ENCODE measurements at places on chromosomes 12 and 14. TPM values are rescaled to one million over a fixed set of nuclear protein-coding genes. Genes with fewer than 3 reads are reported as not detected.

The CCDC38 gene
- 0.49 TPM for total RNA-seq

The KLHDC1 gene
- total RNA-seq = 0.57 TPM

The TAS2R13 gene
- 0.17 TPM for total RNA-seq

The EXOC3L4 gene
- not detected for total RNA-seq

The PLBD1 gene
- total RNA-seq = not detected

The PTCSC3 gene
- not detected for total RNA-seq

The ATF1 gene
- 48.5 TPM for total RNA-seq

The FITM1 gene
- total RNA-seq = 0.19 TPM

The PMCH gene
- total RNA-seq = not detected

The PTGER2 gene
- 1.2 TPM for total RNA-seq

DNA sequence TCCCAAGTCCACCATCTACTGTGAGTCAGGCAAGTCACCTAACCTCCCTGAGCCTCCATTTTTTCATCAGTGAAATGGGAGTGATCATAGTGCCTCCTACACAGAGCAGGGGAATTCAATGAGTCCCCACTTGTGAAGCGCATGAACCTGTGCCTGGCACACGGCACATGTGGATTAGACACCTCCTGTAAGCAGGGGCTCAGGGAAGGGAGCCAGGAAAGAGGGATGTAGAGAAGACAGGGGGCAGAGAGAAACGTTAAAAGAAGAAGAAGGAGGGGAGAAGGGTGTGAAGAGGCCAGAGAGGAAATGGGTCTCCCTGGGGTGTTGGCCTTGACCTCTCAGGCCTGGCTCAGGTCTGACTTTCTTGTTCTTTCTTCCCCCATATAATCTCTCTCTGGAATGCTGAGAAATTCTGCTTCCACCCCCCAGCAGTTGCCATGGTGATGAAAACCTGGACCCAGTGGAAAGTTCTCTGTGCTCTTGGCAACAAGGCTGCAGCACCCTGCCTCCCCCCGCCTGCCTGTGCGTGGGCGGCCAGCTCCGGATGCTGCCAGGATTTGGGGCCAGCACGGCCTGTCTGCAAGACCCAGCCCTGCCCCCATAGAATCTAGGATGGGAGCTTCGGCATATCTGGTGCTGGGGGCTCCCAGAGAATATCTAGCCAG is 94.5 kb downstream of the CALM1 start:
- no peaks in the 10 kb centered on the region for H3K27me3 ChIP-seq
- no peak for DNase-seq
- H3K4me1 ChIP-seq = no peaks in the 10 kb centered on the region
- H3K36me3 ChIP-seq = no peaks in the 10 kb centered on the region

GRCh38 chr12:25052196-25052913 is 103.5 kb upstream of the BCAT1 start:
- H3K36me3 ChIP-seq = peaks cover 3% of the 10 kb centered on the region
- no peaks in the 10 kb centered on the region for H3K27me3 ChIP-seq
- peak overlapping the region; percentile 99 for H3K27ac ChIP-seq
- peak; percentile 62 for DNase-seq
- H3K4me1 ChIP-seq = peaks cover 32% of the 10 kb centered on the region
- H3K4me3 ChIP-seq = peak overlapping the region; percentile 89

- H3K4me1 ChIP-seq = peaks cover 4% of the 10 kb centered on the region
- no peaks in the 10 kb centered on the region for H3K27me3 ChIP-seq
- no peak overlapping the region for H3K27ac ChIP-seq
- no peak for DNase-seq
- no peak overlapping the region for H3K4me3 ChIP-seq
- no peaks in the 10 kb centered on the region for H3K36me3 ChIP-seq
These were observed 11.9 kb downstream of the DRAM1 start for GRCh38 chr12:101889211-101889752.

DNA sequence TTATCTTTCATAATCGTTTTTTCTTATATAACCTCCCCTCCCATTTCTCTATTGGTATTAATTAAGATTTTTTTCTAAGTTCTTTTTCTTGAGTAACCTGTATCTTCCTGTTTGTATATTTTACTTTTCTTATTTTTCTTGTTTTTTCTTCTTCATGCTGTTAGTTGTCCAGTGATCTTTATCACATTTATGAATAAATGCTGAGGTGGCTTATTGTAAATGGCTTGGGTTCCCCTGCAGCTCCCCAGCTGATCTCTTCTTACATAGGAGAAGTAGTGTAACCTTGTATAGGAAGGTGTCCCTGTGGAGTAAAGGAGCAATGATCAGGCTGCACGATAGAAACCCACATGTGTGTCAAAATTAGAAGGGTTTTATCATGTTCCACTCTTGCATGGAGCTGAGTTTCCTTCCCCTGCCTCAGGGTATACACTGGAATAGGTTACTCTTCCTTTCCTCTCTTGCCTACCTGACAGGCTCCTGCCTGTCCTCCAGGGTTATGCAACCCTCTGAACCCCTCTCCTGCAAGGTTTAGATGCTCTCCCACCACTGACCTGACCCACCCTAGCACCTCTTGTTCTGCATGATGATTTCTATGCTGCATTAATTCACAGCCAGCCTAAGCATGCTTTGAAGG is 334.8 kb upstream of the RGS6 start:
- H3K4me1 ChIP-seq = peaks cover 51% of the 10 kb centered on the region
- no peak for DNase-seq
- no peak overlapping the region for H3K27ac ChIP-seq
- H3K4me3 ChIP-seq = no peak overlapping the region
- H3K36me3 ChIP-seq = peaks cover 16% of the 10 kb centered on the region

- no peak overlapping the region for H3K4me3 ChIP-seq
- no peaks in the 10 kb centered on the region for H3K4me1 ChIP-seq
- H3K27me3 ChIP-seq = no peaks in the 10 kb centered on the region
- no peak for DNase-seq
- H3K27ac ChIP-seq = no peak overlapping the region
These were observed 200.3 kb upstream of the NPAS3 start for GRCh38 chr14:32738206-32738871.

DNA sequence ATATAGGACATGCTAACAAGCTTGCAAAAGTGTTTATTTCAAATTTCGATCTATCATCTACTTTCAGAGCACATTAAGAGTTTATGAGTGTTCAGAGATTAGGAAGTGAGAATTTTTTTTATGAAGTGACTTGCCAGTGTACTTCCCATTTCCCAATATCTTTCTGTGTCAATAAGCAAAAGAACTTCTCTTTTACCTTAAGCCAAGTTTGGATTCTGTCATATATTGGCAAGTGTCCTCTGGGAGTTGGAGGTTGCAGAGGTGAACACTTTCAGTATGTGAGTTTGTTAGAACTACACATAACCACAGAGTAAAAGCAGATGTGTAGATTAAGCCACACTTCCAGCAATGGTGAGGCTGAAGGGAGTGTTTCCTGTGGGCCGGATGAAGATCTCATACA is 16.6 kb upstream of the KLRF1 start:
- no peak overlapping the region for H3K4me3 ChIP-seq
- peaks cover 7% of the 10 kb centered on the region for H3K4me1 ChIP-seq
- no peaks in the 10 kb centered on the region for H3K36me3 ChIP-seq
- no peaks in the 10 kb centered on the region for H3K27me3 ChIP-seq

DNA sequence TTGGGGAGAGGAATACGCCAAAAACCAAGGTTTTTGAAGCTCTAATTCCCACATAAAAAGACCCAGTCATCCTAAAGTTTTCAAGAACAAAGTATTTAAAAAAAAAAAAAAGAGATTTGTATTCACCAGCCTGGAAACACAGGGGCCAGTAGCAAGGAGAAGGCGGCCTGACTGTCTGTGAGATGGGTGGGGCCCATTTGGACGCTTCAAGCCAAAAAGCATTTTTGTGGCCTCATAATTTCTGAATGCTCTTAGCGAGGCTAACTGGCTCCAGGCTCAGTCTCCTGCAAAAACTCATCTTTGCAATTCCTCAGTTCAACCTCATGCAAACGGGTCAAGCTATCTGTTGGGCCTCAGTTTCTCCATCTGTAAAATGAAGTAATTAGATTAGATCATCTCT is 514.1 kb downstream of the MED13L start:
- no peak overlapping the region for H3K27ac ChIP-seq
- no peak for DNase-seq
- peaks cover 2% of the 10 kb centered on the region for H3K27me3 ChIP-seq
- no peak overlapping the region for H3K4me3 ChIP-seq
- H3K36me3 ChIP-seq = no peaks in the 10 kb centered on the region
- H3K4me1 ChIP-seq = no peaks in the 10 kb centered on the region

DNA sequence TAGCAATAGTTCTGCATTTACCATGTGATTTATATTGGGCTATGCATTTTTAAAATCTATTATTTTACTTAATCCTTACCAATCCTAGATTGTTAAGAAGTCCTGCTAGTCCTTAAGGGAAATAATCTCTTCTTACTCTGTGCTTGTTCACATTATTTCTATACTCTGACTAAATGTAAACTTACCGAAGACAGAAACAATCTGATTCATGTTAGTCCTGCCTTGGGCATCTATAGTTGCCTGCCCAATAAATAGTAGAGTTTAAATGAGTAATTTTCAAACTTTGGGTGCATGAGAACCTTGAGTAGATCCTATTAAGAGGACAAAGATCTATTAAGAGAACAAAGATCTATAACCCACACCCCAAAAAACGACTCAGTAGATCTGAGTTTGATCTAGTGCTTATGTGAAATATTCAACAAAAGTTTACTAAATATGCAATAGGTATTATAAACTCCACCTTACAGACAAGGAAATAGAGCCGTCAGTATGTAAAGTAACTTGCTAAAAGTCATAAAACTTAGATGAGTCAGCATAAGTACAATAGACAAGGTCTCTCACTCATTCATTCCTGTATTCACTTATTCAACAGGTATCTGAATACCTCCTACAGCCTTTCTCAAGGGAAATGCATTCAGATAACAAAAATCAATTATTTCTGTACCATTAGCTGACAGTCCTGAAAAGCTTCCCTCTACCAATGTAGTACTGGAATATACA is 127.6 kb downstream of the PAWR start:
- no peak for DNase-seq
- no peak overlapping the region for H3K27ac ChIP-seq

- no peaks in the 10 kb centered on the region for H3K27me3 ChIP-seq
- no peaks in the 10 kb centered on the region for H3K36me3 ChIP-seq
- no peak overlapping the region for H3K27ac ChIP-seq
- H3K4me1 ChIP-seq = no peaks in the 10 kb centered on the region
- H3K4me3 ChIP-seq = no peak overlapping the region
- DNase-seq = no peak
These were observed 11.1 kb upstream of the LGALS3 start for GRCh38 chr14:55117803-55118441.

DNA sequence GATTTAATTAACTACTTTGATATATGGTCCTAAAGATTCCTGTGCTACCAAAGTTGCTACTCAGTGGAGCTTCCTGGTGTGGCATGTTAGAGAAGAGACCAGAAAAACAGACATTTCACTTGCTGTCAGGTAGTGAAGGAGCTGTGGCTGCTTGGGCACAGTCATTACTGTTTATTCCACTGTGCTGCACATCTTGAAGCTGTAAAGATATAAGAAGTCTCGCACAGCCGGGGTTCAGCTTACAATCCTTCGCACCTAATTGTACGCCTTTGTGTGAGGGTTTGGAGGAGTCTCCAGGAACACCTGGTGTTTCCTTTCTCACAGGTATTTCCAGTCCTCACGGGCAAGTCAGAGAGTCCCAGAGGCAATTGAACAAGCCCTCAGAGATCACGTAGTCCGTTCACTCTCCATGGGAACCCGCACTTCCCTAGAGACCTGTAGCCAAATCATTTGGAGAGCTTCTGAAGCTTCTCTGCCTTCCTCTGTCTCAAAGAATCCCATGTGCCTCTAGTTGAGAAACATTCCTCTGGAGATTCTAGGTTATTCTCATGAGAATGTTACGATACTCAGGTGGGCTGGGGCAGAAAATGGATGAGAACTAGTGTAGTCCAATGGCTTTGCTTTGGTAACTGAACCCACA is 4.1 kb downstream of the EVL start:
- peak overlapping the region; percentile 100 for H3K27ac ChIP-seq
- peak overlapping the region; percentile 83 for H3K4me3 ChIP-seq
- no peaks in the 10 kb centered on the region for H3K27me3 ChIP-seq
- peaks cover 72% of the 10 kb centered on the region for H3K4me1 ChIP-seq
- peaks cover 22% of the 10 kb centered on the region for H3K36me3 ChIP-seq

DNA sequence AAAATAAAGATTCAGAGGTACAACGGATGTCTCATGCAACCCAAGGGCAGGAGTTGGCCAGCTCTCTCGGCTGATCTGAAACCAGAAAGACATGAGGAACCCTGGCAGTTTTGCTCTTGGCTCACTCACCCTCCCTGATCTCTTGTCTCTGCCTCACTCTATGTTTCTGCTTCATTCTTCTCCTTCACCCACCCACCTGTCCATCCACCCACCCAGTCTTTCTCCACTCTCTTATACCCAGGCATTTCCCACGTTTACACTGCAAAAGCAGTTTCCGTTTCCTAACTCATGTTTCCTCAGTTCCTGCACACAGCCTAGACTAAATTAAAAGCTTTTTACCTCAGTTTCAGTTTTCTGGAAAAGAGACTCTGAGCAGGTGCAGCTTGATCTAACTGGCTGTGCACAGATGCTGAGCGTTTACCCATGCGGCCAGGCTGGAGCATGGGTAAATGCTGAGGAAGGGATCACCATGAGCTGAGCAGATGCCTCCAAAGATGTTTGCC is 157.6 kb downstream of the PRKCH start:
- H3K4me1 ChIP-seq = peaks cover 89% of the 10 kb centered on the region
- peaks cover 50% of the 10 kb centered on the region for H3K36me3 ChIP-seq
- H3K27ac ChIP-seq = peak overlapping the region; percentile 100
- peak overlapping the region; percentile 77 for H3K4me3 ChIP-seq

GRCh38 chr12:103944964-103945363 is 14.8 kb downstream of the HSP90B1 start:
- no peaks in the 10 kb centered on the region for H3K27me3 ChIP-seq
- peaks cover 48% of the 10 kb centered on the region for H3K4me1 ChIP-seq
- H3K4me3 ChIP-seq = no peak overlapping the region
- peak; percentile 32 for DNase-seq
- H3K36me3 ChIP-seq = peaks cover 66% of the 10 kb centered on the region

DNA sequence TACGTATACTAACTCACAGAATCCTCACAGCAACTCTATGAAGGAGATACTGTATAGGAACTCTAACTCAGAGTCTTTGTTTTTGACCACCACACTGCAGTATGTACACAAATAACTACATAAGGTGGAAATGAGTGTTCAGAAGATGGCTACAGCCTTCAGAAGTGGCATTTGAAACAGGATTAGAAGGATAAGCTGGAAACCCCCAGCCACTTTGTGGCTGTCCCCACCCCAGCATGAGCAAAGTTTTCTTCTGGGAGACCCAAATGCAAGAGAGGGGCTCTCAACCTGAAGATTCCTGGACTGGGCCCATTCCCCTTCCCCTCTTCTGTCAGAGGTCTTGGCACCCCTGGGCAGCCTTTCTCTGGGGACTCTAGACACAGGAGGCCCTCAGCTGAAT is 43.2 kb upstream of the PNMA1 start:
- DNase-seq = peak; percentile 54
- H3K27me3 ChIP-seq = no peaks in the 10 kb centered on the region
- peak overlapping the region; percentile 95 for H3K27ac ChIP-seq
- peaks cover 18% of the 10 kb centered on the region for H3K36me3 ChIP-seq
- peak overlapping the region; percentile 91 for H3K4me3 ChIP-seq

GRCh38 chr14:99255621-99256482 is 16.1 kb downstream of the BCL11B start:
- peak overlapping the region; percentile 96 for H3K4me3 ChIP-seq
- H3K27me3 ChIP-seq = no peaks in the 10 kb centered on the region
- H3K36me3 ChIP-seq = peaks cover 76% of the 10 kb centered on the region
- H3K4me1 ChIP-seq = peaks cover 91% of the 10 kb centered on the region
- peak overlapping the region; percentile 95 for H3K27ac ChIP-seq

Data from activated naive CD4-positive, alpha-beta T cell treated with anti-CD3 and anti-CD28 coated beads for 36 hours (primary cell).